Sciatic nerve (tissue), 2 donors: ENCODE measurements at places on chromosomes 3 and 15. TPM values are rescaled to one million over a fixed set of nuclear protein-coding genes. Genes with fewer than 3 reads are reported as not detected.

Gene CHRM5
- total RNA-seq: 0.18 TPM

Gene SLC27A2
- 0.36 TPM for total RNA-seq

Gene NR2E3
- total RNA-seq: not detected

DNA sequence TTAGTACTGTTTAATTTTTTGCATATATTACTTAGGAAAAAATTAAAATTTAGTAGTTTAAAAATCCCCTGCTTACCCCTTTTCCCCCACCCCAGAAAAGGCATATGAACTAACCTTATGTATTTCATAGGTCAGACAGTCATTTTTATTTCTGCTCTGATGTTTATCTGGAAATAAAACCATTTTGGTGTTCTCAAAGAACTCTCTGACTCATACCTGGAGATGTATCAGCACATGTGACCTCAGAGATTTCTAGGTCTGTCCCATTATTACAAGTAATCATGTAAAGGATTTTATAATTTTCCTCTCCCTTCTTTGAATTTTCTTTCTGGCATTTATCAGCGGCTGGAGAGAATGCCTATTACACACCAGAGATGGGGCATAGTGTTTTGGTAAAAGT lies 14.1 kb upstream of the CCR8 start:
- DNase-seq: no peak

GRCh38 chr3:95883801-95884200 lies 930.6 kb upstream of the EPHA6 start:
- DNase-seq: no peak
